BJ (cell line): ENCODE measurements at places on chromosomes 2 and 18.

GRCh38 chr2:214367171-214367570, 43.7 kb upstream of the VWC2L start:
- no peak for DNase-seq

GRCh38 chr18:4096486-4096885, 358.6 kb downstream of the DLGAP1 start:
- DNase-seq, result no peak

GRCh38 chr18:36718705-36719328, 110.0 kb downstream of the TPGS2 start:
- no peak for DNase-seq

- DNase-seq, result peak; percentile 45
These were observed at the start of gene C1GALT1C1L for GRCh38 chr2:43676322-43677050. Gene C1GALT1C1L, minus strand, starts transcription at chr2:43676429. Its CDS starts 107 bp downstream, at chr2:43676322.

DNA sequence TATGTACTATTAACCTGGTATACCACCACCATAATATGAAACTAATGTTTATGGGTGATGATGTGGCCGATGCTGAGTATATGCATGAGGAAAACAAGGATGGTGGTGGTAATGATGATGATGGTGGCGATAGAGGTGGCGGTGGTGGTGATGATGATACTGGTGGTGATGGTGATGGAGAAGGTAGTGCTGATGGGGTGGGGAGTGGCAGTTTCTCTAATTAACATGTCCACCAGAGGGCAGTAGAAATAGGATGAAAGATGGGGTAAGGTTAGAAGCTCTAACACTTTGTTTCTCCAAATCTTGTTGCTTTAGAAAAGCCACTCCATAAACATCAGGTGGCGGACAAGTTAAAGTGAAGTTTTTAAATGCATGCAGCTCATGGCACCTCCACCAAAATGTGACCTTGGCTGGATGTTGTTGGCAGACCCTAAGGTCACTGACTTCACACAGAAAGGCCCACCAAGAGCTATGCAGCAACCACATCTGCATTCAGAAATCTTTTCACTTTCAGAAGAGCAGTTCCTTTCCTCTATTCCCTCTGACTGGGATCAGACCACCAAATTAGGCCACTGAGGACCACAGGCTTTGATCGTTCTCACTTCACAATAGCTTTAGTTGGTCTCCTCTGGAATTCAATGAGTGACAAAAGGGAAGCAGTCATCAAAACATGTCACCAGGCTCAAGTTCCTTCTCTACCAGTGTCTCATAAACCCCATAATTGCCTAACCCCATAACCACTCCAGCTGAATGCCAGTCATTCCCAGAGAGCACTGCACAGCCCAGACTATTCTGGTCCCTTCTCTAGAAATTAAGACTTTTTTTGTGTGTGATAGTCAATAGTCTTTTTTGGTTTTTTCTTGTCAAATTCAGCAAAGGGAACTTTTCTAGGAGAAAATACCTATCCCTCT, 7.5 kb upstream of the BCL11A start:
- no peak for DNase-seq

GRCh38 chr2:10564876-10565445, 116.8 kb upstream of the ODC1 start:
- DNase-seq, result no peak

DNA sequence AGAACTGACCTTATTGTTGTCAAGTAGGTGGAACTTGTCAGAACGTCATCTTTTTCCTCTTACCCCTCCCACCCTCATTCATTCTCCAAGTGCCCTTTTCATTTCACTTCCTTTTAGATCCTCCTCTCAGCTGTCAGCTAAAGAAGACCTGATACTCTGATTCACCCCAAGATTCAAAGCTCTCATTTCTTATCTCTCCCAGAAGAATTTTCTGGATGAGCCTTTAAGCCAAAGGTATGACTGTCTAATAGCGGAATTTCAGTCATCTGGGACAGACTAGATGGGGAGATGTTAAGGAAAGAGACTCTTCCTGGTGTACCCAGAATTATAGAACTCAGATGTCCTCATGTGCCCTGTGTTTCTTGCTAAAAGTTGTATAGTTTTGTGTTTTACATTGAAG, 53.9 kb downstream of the TCF7L1 start:
- no peak for DNase-seq

- no peak for DNase-seq
These were observed 8.4 kb upstream of the NT5DC4 start for GRCh38 chr2:112712465-112712864.

GRCh38 chr2:239594772-239595608, 194.2 kb upstream of the HDAC4 start:
- no peak for DNase-seq

- no peak for DNase-seq
These were observed 389.6 kb downstream of the ADCYAP1 start for GRCh38 chr18:1294229-1294628.

DNA sequence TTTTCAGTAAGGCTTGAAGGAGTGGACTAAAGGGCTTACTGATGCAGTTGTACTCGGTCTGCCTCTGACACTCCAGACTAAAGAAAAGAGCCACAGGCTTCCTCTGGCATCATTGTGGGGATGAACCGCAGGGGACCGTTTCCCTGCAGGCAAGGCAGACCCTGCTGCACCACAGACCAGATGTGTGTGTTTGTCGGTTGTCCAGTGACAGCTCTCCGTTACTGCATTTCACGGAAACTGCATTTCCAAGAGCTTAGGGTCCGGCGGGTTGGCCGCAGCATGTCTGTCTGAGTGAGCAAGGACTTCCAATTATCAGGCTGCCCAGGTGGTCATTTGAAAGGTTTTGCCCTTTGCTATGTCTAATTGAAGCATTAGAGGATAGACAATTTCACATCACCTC, 98.1 kb downstream of the FAM210A start:
- no peak for DNase-seq

- DNase-seq, result no peak
These were observed 11.1 kb downstream of the SLC30A3 start for GRCh38 chr2:27251766-27252165.

DNA sequence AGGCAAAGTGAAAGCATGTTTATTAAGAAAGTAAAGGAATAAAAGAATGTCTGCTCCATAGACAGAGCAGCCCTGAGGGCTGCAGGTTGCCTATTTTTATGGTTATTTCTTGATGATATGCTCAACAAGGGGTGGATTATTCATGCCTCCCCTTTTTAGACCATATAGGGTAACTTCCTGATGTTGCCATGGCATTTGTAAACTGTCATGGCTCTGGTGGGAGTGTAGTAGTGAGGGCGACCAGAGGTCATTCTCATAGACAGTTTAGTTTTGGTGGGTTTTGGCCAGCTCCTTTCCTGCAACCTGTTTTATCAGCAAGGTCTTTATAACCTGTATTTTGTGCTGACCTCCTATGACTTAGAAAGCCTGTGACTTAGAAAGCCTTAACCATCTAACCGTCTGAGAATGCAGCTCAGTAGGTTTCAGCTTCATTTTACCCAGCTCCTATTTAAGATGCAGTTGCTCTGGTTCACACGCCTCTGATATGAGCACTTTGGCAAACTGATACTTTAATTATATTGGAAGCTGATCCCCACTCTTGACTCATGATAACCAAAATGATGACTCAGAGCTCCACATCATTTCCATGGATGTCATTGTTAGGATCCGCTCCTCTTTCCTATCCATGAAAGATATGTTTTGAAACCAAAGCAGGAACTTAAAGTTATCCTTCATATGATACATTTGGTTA, 14.5 kb upstream of the ERMN start:
- DNase-seq, result no peak

- no peak for DNase-seq
These were observed 22.6 kb downstream of the REG1B start for GRCh38 chr2:79065201-79065600.

DNA sequence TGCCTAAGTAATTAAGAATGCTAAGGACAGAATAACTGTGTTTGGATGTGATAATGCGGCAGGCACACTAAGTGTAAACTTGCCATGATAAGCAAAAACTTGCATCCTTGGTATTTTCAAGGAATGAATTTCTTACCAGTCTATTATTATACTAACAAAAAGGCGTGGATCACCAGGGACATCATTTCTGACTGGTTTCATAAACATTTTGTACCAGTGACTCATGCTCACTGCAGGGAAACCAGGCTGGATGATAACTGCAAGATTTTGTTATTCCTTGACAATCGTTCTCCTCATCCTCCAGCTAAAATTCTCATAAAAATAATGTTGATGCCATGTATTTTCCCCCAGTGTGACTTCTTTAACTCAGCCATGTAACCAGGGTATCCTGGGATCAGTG, 289.5 kb downstream of the CDCA7 start:
- DNase-seq, result no peak

DNA sequence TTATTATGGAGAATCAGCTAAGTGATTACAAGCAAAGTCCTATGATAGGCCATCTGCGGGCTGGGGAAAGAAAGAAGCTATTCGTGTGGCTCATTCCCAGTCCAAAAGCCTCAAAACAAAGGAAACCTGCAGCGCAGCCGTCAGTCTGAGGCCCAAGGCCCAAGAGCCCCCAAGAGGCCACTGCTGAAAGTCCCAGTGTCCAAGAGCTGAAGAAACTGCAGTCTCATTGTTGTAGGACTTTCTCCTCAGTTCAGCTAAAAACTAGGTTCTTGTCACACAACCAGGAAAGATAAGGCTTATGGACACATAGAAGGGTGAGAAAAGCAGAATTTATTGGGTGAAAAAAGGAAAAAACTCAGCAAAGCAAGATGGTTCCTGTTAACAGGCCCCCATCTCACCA, 143.2 kb downstream of the RHBDD1 start:
- DNase-seq, result no peak

DNA sequence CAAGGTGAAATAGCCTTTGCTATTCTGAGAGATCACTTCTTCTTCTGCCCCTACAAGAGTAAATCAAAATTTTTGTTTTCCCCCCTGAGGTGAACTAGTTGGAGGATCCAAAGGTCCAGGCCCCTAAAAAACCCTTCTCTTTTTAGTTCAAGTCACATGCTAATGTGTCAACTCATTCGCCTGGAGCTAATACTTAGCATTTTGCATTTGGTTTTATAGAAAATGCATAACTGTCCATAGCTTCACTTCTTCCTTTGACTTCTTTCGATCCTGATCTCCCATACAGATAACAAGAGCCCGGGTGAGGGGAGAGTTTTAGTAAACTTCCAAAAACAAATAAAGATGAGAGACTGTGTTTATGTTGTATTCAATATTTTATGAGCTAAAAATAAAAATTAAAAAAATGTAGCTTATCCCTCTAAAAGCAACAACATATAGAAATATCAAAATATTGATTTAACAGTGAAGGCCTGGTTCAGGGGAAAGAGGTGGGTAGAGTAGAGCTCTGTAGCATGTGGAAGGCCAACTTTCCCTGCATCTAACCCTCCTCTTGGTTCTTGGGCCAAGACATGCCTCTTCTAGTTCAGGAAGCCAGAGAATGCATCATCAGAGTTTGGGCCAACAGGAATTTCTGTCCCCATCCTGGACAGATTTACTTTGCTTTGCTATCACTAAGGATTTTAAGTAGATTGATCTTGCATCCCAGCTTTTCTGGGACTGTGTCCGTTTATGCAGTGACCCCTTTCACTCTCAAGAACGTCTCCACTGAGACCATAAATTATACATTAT, 333.8 kb downstream of the ALK start:
- DNase-seq, result no peak

- DNase-seq, result no peak
These were observed 17.1 kb upstream of the HNMT start for GRCh38 chr2:137947032-137947727.

- no peak for DNase-seq
These were observed 373.3 kb downstream of the RBM43 start for GRCh38 chr2:150888337-150888736.

GRCh38 chr2:236754271-236754944, 184.8 kb downstream of the ACKR3 start:
- no peak for DNase-seq
